ENCODE measurements at places on chromosomes 2 and 18. TPM values are rescaled to one million over a fixed set of nuclear protein-coding genes. Genes with fewer than 3 reads are reported as not detected.

REG3A gene
- total RNA-seq, result not detected

MROH2A gene
- total RNA-seq, result not detected

DSEL gene
- 9.2 TPM for total RNA-seq

GRCh38 chr2:56475191-56475590 lies 291.4 kb downstream of the CCDC85A start:
- DNase-seq, result no peak

DNA sequence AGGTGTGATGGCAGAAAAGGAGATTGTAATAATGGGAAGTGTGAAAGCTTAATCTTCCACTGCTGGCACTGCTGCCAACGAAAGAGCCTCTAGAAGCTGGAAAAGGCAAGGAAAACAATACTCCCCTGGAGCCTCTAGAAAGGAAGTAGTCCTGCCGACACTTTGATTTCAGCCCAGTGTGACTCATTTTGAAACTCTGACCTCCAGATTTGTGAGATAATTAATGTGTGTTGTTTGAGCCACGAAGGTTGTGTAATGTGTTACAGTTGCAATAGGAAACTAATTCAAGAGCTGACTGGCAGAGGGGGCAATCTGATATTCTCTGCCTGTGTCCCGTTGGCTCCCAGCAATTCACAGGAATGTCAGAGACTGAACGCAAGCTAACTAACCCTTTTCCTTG lies 219.2 kb upstream of the UBE2E3 start:
- DNase-seq, result no peak

DNA sequence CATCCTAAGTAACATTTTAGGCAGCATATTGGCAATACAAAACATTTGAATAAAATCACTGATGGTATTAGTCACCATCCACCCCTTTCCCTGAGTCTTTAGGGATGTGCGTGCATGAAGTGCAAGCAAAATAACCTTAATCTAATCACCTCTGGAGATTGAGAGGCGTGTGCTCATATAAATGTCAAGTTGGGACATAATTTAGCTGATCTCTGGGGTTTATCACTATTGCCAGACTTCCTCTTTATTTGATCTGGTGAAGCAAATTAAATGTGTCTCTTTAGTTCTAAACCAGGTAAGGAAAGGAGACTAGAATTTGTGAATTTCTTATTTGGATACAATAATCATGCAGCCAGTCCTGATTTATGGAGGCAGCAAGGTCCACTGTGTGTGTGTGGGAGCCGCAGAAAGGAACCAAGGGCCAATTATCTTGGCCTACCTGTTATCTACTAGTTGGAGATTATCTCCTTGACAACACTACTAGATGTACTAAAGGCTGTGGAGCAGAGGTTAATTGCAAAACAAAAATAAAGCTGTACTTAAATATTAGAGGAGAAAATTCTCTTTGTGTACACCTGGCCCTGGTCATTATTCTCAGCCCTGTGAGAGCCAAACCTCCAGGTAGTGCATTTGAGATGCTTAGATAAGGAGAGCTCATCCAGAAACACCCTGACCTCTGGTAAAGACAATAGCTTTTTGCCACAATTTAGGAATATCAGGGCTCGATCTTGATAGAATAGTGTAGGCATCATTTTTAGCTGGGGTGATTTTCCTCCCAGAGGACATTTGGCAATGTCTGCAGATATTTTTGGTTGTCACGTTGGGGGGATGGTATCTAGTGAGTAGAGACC lies 78.2 kb downstream of the HRH4 start:
- DNase-seq, result no peak

DNA sequence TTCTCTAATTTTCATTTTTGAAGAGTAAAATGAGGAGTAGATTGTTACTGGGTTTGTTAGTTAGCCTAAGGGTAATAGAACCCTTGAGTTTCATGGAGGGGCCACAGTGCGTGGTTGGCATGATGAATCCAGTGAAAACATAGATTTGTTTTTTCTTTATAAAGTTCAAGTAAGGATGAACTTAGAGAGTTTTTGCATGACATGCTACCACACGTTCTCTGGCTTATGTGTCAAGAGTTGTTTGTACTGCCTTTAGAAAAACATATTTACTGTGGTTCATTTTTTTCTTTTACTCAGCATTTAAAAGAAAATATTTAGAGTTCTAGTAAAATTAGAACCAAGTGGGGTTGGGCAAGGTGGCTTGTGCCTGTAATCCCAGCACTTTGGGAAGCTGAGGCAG lies 21.8 kb downstream of the RBM44 start:
- no peak for DNase-seq

GRCh38 chr2:222671259-222672067 lies at the start of gene MOGAT1:
Gene MOGAT1, plus strand, starts transcription at chr2:222671658. Its CDS starts 128 bp downstream, at chr2:222671786.
- peak; percentile 25 for DNase-seq

- no peak for DNase-seq
Observed at GRCh38 chr2:96409820-96410164, 74.2 kb downstream of the NCAPH start.

GRCh38 chr18:55283309-55283708 lies 304.7 kb downstream of the TCF4 start:
- no peak for DNase-seq

Data from dermis blood vessel endothelial cell (primary cell).